Fibroblast of skin of scalp (primary cell): ENCODE measurements at places on chromosomes 3 and 15.
A peak's percentile ranks its signal among the peaks of the same experiment; 100 is the strongest.

DNA sequence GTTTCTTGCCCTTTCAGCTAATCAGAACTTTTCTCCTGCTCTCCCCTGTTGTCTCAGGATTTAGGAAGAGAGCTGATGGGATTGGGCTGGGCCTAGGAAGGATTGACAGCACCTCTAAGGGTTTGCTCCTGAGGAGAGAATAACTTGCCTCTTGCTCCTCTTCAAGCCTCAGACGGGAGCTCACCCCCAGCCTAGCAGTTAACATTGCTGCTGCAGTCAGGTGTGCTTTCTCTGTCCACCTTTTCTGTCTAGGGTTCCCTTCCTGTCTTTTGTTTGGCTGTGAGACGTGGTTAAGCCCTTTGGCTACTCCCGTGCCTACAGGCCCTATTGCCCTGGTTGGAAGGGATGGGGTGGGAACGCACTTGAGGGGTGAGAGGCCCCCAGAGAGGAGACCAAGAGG is 20.1 kb downstream of the TMEM108 start:
- DNase-seq: no peak

GRCh38 chr3:97901313-97902248 is 70.7 kb downstream of the RIOX2 start:
- no peak for DNase-seq

DNA sequence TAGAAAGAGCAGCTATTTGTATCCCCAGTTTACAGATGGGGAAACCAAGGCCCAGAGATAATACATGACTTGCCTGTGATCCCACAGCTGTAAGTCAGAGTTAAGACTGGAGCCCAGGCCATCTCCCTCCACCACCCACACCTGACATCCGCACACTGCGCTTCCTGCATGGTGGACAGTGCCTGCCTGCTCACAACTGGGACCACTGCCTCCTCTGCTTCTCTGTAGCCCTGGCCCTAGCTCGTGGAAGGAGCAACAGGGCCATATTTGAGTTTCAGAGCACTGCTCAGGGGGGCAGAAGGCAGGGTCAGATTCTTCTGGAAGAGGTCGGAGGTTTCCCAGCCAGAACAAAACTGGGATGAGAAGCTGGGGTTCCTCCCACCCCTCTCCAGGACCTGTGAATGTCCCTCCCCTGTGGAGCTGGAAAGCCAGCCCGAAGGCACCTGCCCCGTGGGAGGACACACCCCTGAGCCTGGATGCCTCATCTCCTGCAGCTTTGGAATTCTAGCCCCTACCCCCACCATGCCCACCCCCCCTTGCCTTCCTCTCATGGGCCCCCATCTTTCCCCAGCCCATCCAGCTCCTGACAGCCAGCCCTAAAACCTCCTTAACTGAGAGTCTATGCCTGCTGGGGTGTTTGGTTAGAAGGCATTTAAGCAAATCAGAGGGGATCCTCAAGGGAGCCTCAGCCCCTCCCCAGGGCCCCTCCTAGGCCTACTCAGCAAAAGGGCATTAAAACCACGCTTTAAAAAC is 100.1 kb downstream of the TPRA1 start:
- no peak for DNase-seq

DNA sequence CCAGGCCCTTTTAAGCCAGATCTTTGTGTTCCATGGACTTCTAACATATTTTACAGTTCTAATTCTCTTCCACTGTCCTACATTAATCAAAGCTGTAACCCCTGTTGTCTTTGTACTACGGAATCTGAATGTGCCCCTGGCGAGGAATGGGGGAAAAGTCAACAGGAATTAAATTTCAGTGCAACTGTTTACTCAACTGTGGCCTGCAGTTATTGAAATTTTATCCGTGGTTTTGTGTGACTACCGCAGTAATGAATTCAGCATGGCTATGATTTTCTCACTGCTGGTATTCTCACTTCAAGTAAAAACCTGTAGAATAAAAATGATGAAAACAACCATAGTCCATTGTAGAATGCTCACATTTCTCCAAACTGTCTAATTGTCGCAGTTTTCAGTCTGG is 388.0 kb downstream of the FOXP1 start:
- DNase-seq: peak; percentile 86

DNA sequence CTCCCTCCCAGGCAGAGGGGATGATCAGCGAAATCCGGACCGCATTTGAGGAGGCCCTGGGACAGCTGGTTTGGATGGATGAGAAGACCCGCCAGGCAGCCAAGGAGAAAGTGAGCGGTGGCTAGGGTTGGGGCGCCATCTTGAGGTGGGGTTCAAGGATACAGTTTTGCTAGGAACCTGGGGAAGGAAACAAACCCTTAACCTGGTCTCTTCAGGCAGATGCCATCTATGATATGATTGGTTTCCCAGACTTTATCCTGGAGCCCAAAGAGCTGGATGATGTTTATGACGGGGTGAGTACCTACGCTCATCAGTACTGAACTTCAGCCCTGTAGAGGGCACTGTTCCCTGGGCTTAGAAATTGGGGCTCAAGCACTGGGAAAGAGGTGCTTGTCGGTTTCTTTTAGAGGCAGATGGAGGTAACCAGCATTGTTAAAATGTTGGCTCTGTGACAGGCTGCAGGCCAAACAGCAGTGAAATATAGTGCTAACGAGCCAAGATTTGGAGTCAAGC is 9.6 kb upstream of the PSMD2 start:
- peak; percentile 53 for DNase-seq

GRCh38 chr3:159451067-159451466 is 537.6 kb upstream of the IL12A start:
- no peak for DNase-seq

GRCh38 chr3:34381243-34381642 is 582.8 kb downstream of the PDCD6IP start:
- DNase-seq: no peak

- peak; percentile 87 for DNase-seq
Observed at GRCh38 chr15:77420610-77421369, at the start of gene HMG20A. Gene HMG20A (plus strand): TSS chr15:77420888. CDS start chr15:77458408, 37,520 bp downstream.

DNA sequence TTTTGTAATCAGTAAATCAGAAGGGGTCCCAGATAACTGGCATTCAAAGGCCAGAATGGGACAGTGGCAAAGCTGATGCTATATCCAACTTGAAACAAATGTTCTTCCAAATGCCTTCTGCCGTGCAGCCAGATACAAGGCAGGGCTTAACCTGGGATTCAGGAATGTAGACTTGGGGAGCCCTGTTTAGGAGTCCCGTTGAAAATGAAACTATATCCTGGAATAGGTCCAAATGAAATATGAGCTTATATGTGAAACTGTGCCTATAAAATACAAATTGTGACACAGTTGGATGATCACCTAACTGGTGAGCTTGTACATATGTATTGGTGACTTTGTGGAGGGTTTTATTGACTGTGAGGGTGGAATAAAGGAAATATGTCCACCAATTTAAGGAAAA is 28.7 kb downstream of the FRMD4B start:
- peak; percentile 21 for DNase-seq

DNA sequence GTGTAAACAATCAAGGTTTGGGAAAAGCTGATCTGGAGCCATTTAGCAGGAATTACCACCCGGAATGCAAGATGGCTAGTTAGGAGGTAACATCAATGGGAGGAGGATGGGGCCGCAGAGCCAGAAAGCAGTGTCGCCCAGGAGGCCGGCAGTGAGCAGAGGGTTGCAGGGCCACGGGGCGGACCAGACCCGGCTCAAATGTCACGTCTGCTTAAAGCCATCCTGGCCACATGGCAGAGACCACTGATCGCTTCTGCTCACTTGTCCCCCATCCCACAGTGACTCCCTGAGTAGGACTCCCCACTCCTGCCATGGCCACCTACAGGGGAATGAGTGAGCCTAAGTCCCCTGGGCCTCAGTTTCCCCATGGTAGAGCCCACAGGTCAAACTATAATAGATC is 18.2 kb downstream of the MGLL start:
- DNase-seq: no peak

- no peak for DNase-seq
Observed at GRCh38 chr3:122066331-122067213, 11.4 kb downstream of the CD86 start.

- DNase-seq: no peak
Observed at GRCh38 chr3:66386011-66386924, 114.6 kb downstream of the LRIG1 start.

- peak; percentile 2 for DNase-seq
Observed at GRCh38 chr3:50714946-50715345, 40.2 kb downstream of the DOCK3 start.

DNA sequence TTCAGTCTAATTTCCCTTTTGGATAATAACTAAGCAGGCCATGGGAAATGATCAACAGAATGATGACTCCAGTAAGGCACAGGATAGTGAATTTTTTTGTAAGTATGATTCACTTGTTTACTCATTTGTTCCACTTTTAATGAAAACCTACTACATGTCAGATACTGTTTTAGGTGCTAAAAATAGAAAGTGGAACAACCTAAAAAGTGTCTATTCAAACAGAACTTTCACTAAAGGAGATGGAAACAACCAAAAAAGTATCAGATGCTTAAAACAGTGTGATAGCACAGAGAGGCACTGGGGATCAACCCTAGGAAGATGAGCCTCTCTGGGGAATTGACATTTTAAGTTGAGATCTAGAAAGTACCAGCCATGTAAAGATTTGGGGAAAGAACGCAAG is 11.1 kb downstream of the RYK start:
- no peak for DNase-seq

- peak; percentile 58 for DNase-seq
Observed at GRCh38 chr3:197186887-197187588, 111.4 kb downstream of the DLG1 start.

DNA sequence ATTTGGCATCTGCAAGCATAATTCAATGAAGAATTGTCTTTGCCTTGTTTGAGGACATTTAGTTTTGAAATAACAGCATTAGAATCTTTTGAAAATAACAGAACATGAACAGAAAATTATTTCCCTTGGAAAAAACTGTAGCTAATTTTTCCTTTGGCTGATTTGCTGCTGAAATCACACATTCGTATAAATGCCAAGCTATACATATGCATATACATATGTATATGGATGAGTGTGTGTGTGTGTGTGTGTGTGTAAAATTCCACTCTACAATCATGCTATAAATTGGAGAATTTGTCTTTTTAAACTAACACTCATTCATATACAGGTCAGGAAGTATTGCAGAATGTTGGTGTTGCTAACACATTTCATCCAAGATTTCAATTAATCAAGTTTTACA is 57.9 kb downstream of the SAMMSON start:
- DNase-seq: no peak

- no peak for DNase-seq
Observed at GRCh38 chr3:193943851-193944517, 192.0 kb upstream of the HES1 start.

DNA sequence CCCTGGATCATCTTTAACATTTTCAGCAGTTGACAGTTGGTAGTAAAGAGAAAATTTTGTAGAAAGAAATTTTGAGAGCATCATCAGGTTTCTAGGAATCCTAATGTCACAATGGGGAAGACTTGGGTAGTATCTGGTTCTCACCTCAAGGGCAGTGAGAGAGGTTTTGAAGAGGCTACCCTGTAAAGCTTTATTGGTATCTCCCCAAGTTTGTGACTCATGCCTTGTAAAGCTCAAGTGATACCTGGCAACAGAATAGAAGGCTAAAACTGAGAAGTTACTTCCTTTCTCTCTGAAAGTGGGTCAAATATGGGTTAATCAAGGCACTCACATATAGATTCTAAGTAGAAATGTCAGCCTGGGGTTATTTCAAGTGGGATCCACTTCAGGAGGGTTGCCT is 196.4 kb downstream of the SUCNR1 start:
- DNase-seq: no peak

DNA sequence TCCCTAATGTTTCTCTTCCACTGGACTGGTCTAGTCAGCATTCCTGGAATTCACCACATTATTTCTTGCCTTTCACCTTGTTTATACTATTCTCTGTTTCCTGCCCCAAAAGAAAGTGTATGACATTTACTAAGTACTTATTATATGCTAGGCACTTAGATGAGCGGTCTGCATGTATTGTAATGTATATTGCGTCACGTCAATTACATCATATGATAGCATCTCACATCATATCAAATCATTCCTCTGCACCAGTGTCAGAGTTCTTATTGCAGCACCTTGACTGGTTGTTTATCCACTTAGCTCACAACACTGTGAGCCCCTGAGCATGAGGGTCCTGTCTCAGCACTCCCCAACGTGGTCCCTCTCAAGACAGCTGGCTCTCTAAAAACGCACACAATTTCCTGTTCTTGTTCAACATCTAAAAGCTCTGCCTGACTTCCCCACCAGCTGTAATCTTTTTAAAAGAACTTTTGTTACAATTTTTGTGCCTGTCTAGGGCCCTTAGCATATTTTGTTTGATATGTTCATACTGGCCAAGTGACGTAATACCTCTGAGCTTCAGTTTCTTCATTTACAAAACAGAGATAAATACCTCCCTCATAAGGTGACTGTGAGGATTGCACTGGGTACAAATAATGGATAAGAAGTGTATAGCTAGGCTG is 58.8 kb downstream of the ARHGAP31 start:
- DNase-seq: peak; percentile 75

DNA sequence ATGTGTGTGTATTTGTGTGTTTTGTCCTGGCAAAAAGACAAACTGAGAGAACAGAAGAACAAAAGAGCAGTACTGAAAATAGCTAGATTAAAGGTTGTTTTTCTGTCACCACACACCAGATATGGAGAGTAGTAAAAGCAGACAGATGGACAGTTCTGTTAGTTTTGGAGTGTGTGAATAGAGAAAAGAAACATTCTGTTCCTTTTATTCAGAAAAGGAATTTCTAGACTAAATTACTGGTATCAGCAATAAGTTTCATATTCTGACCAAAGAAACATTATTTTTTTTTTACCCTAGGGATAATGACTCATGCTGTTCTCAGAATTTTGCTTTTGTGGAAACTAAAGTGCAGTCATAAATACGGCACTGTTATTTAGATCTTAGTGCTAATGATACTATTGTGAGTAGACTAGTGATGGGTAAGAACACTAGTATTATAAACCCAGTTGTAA is 32.9 kb downstream of the PIK3CA start:
- DNase-seq: peak; percentile 69

DNA sequence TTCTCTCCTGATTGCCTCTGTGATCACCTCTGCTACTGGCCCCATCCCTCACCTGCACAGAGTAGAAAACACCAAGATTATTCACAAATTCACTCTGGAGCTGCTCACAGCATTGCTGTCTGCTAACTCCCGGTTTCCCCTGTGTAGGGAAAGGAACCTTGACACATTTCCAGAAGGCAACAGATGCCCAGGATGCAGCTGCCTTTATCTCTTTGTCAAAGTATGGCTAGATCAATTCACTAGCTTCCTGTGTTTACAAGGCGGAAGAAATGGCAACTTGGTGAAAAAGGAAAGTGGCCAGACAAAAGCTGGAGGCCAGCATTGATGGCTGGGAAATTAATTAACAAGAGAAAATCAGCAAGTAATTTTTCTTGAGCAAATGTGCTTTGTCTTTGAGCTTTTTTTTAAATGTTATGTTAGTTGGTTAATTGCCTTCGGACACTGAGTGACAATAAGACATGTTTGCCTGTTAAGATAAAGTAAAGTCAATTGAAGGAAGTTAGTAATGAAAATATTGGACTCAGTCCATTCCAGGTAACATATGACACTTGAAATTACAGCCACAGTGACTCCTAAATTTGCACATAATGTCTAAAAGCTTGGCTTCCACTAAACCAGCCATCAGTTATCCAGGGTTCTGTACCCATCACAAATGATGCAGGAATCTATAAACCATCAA is 394.6 kb upstream of the IL12A start:
- DNase-seq: no peak
